ENCODE measurements at places on chromosomes 6 and 20. TPM values are rescaled to one million over a fixed set of nuclear protein-coding genes. Genes with fewer than 3 reads are reported as not detected.

GRCh38 chr6:144898052-144898689, 613.0 kb downstream of the UTRN start:
- no peak for DNase-seq

Gene CCN6
- 0.62 TPM for total RNA-seq

DNA sequence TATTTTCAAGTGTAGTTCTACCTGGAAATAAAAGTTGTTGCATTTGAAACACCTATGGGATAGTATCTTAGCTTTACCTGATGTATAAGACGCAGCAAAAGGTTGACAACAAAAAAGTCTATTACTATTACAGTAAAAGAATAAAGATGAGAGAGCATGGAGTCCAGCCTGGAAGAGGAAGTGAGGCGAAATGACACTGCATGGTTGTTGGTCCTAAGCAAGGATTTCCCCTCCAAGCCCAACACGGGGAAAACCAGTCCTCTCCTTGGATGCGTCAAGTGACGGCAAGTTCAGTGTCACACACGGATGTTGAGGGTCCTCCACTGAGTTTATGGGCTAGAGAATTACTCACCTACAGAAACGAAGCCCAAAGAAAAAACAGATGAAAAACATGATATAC, 51.7 kb downstream of the COL11A2 start:
- DNase-seq, result no peak

GRCh38 chr6:129492260-129492659, 217.7 kb downstream of the ARHGAP18 start:
- DNase-seq, result no peak

Gene ABHD16B
- 1.6 TPM for total RNA-seq

- DNase-seq, result peak; percentile 86
Measured at GRCh38 chr20:50982363-50982762, 23.7 kb downstream of the MOCS3 start.

- no peak for DNase-seq
Measured at GRCh38 chr20:35978041-35978513, 9.7 kb downstream of the CNBD2 start.

Gene CST2
- not detected for total RNA-seq

DNA sequence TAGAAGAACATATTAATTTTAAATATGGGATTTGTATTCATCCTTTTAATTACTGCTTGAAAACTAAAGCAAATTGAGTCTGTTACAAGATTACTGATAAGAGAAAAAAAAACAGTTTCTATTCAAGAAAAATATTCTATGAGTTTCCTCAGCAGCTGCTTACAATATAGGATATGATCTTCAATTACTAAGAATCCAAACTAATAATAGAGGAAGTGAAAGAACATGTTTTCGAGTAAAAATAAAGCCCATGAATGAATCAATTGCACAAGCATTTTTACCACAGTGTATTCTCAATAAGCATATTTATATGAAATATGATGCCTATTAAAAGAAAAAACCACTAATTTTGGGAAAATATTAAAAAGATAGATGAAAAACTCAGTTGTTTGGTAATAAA, 63.4 kb downstream of the AHI1 start:
- DNase-seq, result no peak

DNA sequence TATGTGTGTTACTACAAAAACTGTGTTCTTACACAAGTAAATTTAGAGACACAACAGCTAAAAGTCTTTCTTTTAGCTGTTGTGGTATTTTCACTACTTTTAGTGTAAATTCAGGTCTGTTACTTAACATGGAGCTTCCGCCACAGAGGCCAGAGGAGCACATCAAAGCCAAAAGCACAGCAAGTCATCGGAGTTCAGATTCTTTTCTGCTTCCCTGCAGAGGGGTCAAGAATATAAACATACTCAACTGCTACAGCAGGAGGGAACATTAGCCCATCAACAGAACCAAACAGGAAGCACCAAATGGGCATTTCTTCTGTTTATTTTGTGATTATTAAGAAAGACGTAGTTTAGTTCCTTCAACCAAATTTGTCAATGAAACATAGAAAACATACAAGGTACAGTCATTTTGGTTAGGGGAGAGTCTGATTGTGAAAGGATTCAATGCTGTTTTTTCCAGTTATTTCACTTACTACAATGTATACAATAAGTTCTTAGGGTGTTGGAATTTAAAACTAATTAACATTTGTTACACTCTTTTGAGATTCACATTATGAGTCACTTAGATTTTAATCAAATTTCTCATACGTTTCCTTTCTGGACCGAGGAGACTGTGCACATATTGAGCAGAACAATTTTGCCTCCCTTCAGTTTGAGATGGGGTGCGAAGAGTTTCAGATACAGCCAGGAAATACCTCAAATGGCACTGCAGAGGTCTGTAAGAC, 42.8 kb upstream of the DSE start:
- DNase-seq, result no peak

Gene MMS22L
- 6.4 TPM for total RNA-seq

DNA sequence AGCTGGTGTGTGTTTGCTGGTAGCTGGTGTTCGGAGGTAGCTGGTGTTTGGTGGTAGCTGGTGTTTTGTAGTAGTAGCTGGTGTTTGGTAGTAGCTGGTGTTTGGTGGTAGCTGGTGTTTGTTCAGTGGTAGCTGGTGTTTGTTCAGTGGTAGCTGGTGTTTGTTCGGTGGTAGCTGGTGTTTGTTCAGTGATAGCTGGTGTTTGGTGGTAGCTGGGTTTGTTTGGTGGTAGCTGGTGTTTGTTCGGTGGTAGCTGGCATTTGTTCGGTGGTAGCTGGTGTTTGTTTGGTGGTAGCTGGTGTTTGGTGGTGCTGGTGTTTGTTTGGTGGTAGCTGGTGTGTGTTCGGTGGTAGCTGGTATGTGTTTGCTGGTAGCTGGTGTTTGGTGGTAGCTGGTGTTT, 48.0 kb downstream of the BMP7 start:
- no peak for DNase-seq

- no peak for DNase-seq
Measured at GRCh38 chr6:68046756-68047155, 588.3 kb upstream of the ADGRB3 start.

GRCh38 chr6:138377042-138377441, 663 bp upstream of the SMIM28 start:
- DNase-seq, result no peak

GRCh38 chr6:70706491-70707123, 38.9 kb downstream of the SMAP1 start:
- no peak for DNase-seq

DNA sequence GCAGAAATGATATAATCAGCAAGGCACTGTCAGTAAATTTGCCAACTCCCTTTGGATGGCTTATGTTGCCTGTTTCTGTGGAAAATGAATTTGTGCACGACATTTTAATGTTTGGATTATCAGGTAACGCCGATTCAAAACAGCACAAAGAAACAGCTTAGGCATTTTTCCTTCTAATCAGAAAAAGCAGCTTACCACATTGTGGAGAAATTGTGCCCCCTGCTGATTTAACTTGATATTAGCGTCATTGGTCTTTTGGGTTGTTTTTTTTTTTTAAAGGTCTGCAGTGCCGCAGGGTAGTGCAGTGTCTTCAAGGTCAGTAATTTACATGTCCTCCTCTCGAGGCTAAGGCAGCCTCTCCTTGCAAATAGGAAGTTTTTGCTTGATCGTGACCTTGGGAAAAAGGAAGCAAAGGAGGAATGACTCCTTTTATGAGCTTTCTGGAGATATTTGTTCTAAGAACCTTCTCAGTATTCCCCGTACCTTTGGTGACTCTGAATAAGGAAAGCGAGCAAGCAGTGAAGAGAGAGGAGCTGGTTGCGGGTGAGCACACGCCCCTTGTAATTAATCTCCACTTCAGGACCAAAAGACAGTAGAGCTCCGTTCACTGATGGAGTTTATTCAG, 79.1 kb downstream of the ELOVL4 start:
- peak; percentile 25 for DNase-seq

DNA sequence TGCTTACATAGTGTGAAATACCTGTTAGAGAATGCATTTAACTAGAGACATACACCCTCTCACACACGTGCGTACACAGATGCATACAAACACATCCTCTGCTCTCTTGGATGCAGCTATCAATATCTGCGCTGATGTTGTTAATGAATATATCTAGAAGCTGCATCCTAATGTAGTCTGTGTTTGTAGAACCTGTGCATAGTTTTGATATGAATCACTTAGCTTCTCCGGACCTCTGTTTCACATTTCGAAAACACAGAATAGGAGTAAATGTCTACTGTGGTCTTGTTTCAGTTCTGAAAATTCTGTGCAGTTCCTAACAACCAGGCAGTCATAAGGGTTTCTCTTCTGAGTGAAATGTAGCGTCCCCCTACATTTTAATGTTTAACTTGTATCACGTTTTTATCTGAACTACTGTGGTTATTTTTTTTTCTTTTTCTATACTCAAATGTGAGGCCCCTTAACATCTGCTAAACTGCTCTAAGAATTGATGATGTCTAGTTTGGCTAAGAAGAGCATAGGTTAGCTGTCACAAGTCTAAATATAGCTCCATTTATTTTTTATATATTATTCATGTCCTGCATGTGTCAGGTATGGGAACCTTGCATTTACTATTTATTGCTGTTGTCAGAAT, 254.5 kb downstream of the TMEM242 start:
- no peak for DNase-seq

DNA sequence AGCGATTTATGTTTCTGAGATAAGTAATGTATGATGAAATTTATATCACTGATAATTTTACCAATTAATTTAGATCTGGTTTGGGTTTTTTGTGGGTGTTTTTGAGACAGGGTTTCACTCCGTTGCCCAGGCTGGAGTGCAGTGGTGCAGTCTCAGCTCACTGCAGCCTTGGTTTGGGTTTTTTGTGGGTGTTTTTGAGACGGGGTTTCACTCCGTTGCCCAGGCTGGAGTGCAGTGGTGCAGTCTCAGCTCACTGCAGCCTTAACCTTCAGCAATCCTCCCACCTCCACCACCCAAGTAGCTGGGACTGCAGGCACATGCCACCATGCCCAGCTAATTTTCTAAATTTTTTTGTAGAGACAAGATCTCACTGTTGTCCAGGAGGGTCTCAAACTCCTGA, 13.0 kb downstream of the MRS2 start:
- DNase-seq, result no peak

DNA sequence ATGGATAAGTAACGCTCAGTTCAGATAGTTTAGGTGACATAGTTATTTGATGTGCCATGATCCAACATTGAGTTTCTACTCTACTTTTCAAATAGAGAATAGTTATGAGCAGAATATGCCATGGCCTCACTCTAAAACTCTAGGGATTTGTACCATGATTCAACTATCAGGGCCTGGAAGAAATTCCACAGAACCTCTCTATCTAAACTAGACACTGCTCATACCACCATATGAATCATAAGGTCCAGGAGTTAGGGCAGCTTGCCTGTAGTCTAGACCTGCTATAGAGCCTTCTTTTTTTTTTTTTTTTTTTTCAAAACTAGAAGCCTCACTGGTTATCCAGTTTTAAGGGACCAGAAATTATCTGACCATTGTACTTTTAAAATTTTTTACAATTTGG, 571.8 kb upstream of the IMPG1 start:
- no peak for DNase-seq

Gene HLA-DPA1
- 73.7 TPM for total RNA-seq

- peak; percentile 73 for DNase-seq
Measured at GRCh38 chr6:110528101-110528929, 51.9 kb upstream of the SLC22A16 start.

- no peak for DNase-seq
Measured at GRCh38 chr6:72559555-72559954, 62.3 kb upstream of the KCNQ5 start.

Gene SLC26A8
- total RNA-seq, result not detected

Gene IL17F
- not detected for total RNA-seq

Gene ECT2L
- total RNA-seq, result 0.41 TPM

- DNase-seq, result no peak
Measured at GRCh38 chr6:169183233-169183632, 70.4 kb downstream of the THBS2 start.

Gene DEFB118
- total RNA-seq, result not detected

Gene PFDN6
- 59.7 TPM for total RNA-seq

DNA sequence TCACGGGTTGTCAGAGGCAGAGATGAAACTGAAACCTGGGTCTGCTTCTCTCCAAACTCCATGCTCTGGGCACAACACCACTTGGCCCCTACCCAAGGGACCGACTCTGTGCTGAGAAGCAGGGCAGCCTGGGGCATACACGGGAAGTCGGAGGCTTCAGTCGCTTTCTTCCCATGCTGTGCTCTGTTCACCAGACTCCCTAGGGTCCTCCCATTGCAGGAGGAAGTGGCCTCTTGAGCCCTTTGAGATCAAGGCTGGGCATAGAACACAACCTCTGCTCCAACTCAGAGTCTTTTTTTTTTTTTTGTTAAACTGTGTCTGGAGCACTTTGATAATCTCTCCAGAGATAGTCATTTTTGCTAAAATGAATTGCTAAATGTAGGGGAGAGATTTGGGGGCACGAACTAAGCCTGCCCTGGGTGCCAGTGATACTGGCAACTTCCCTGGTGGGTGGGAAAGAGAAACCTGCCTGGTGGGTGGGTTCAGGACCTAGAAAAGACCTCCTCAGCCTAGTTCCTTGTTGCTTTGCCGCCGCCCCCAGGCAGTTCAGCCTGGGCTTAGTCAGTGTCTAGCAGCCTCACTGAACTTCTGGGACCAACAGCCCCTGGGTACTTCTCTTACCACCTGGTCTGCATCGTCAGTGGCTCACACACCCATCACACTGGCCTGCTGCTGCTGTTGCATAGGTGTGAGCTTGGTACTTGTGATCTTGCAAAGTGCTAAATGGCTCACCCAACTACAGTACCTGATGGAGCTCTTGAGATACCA, 62.0 kb downstream of the PPP1R14C start:
- DNase-seq, result no peak

DNA sequence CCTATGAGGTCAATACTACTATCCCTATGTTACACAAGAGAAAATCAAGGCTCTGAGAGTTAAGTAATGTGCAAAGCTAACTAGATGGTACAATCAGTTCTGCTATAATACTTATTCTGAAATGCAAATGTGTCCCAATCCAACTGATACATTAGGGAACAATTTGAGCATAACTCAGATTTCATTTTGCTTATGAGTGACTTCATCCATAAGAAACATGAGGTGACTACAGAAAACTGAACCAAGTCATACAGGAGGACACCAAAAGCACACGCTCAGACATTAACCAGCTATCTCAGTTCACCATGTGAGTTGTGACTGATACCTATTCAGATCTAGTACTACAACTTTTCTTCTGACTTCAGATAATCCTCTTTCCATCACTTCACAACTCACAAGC, 179.9 kb upstream of the RUNX2 start:
- no peak for DNase-seq

GRCh38 chr6:106102034-106102433, 15.9 kb downstream of the PRDM1 start:
- no peak for DNase-seq

- no peak for DNase-seq
Measured at GRCh38 chr20:39813190-39813829, 851.2 kb downstream of the DHX35 start.
